ENCODE measurements at places on chromosomes 12 and 14.

DNA sequence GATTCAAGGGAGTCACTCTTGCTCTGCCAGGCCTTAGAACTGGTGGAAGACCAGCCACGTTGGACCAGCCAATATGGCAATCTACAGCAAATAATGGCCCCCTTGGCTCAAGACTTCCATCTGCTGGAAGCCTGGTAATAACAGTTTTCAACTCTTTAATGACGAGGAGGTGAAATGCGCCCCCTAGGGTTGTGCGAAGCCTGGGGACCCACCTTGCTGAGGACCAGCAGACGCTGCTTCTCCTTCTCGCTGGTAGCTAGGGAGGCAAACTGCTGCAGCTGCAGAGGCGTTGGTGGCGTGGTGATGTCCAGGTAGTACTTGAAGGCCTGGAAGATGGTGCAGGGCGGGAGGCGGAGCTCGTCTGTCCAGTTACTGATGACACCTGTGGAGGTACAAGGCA is 41.5 kb upstream of the FBXO21 start:
- DNase-seq, result no peak

GRCh38 chr14:48096897-48097296 is 421.5 kb upstream of the MDGA2 start:
- no peak for DNase-seq

DNA sequence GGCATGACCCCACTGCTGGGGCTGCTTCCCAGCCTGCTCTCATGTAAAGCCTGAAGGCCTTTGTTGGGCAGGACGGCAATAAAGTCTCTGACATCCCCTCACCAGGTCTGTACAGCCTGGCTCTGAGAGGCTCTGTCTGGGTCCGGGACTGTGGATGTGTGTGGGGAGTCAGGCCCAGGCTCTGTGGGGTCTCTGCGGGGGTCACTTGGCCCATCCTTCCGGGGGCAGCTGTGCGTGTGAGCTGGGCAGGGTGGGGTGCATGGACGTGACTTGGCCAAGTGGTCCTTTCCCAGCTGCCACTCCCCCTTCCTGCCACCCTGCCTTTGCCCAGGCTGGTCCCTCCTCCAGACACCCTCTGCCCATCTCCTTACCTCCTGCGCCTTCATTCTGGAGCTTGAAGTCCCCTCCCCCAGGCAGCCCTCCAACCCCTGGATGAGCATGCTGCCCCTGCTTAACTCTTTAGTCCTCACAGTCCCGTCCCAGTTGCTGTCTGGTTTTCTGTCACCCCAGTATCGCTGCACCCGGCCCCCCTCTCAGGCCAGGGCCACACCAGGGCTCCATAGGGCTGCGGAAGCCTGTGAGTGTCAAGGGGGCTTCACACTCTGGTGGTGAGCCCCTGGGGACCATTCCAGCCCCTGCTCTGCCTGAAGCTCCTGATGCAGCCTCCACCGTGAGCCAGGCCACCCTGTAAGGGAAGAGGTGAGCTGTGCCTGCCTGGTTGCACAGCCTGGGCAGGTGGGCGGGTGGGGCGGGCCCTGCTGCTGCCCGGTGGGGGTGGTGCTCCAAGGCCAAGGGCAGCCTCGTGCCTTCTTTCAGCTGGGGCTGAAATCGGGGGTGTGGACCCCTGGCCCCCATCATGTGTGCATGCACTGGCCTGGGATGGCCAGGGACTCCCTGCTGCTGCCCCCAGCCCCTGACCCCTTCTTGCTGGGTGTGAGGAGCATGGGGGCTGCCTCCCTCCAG is 25.5 kb upstream of the KIF26A start:
- no peak for DNase-seq

DNA sequence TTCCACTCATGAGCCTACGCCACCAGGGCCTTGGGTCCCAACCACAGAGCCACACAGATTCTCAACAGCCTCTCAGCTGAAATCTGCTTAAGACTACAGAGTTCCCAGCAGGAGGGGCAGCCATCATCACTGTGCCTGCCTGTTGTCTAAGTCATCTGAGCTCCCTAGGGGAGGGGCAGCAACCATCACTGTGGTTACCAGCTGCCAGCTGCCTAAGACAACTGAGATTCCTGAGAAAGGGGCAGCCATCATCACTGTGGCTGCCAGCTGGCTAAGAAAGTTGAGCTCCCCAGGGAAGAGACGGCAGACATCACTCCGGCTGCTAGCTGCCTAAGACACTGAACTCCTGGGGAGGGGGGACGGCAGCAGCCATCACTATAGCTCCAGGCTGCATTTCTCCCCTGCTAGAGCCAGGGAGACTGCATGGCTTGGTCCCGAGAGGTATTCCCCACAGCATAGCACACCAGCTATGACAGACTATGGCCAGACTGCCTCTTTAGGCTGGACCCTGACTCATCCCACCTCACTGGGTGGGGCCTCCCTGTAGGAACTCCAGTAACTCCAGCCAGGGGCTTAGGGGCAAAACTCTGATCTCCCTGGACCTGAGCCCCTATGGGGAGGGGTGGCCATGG is 37.2 kb upstream of the C14orf132 start:
- peak; percentile 8 for DNase-seq

- no peak for DNase-seq
Measured at GRCh38 chr12:7101694-7102131, 7.3 kb downstream of the C1RL start.

DNA sequence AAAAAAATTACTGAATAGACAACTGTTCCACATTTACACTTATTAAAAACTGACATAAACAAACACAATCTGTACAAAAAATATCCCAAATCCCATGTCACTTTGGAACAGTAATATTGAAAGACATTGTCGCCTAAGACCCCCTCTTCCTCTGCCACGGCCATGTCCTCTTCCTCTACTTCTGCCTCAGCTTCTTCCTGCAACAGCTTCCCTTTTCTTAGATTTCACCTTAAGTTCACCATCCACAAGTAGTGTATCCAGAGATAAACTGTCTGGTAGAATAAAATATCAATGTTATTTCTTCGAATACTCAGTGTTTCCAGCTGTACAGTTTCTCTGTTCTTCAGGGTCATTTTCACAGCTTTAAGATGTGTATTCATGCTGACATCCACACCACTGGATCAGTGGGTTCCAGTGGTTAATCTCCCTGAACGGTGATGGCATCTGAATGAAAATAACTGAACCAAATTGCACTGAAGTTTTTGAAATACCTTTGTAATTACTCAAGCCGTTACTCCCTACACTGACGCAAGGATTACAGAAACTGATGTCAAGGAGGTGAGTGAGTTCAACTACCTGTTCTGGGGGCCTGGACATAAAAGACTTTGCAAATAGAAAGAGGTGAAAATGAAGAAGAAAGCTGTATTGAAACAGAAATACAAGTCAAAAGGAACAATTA is 208.5 kb downstream of the C12orf50 start:
- DNase-seq, result no peak
